ENCODE measurements at places on chromosomes 12 and 14. TPM values are rescaled to one million over a fixed set of nuclear protein-coding genes. Genes with fewer than 3 reads are reported as not detected.

GRCh38 chr12:123532019-123532418, 1.5 kb downstream of the RILPL1 start:
- DNase-seq = no peak

- DNase-seq = no peak
Measured at GRCh38 chr14:73754911-73755360, 40.8 kb upstream of the PNMA1 start.

Gene SCNN1A
- 0.26 TPM for polyA plus RNA-seq

Gene ATP2A2
- 139 TPM for polyA plus RNA-seq

Gene SMCO2
- polyA plus RNA-seq = 0.14 TPM

Gene RASSF8
- 22.0 TPM for polyA plus RNA-seq

GRCh38 chr14:98692832-98693231, 579.2 kb downstream of the BCL11B start:
- no peak for DNase-seq

DNA sequence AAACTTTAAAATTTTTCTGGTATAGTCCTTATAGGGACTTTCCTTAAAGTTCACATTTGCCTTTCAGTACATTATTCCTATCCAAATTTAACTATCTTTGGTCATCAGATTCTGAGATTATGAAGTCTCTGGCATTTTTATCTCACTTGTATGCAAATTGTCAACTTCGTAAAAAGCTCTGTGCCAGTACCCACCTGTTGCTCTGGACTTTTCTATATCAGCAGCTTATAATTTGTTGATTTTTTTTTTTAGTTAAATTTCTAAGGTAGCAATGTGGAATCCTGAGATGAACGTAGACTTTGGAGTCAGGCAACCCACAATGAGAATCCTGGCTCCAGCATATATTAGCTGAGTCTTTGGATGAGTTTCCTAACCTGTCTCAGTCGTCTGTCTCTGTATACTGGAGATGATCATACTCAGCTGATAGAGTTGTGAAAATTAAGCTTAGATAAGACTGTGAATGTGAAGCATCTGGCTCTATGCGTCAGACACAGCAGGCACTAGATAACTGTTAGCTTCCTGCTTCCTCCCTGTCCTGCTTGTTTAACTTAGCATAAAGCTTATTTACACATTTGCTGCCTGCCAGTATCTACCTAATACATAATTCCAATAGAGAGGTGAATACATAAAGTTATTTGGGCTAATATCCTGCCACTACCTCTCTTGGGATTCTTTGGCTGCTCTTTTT, 59.8 kb downstream of the MARK3 start:
- DNase-seq = no peak

- DNase-seq = no peak
Measured at GRCh38 chr14:86087377-86087776, 557.4 kb downstream of the FLRT2 start.

- DNase-seq = peak; percentile 100
Measured at GRCh38 chr12:108838194-108839017, 19.0 kb downstream of the SSH1 start.

GRCh38 chr12:46983959-46984841, 95.2 kb upstream of the PCED1B start:
- peak; percentile 29 for DNase-seq

- DNase-seq = no peak
Measured at GRCh38 chr14:94175011-94175745, 1.1 kb downstream of the PPP4R4 start.

DNA sequence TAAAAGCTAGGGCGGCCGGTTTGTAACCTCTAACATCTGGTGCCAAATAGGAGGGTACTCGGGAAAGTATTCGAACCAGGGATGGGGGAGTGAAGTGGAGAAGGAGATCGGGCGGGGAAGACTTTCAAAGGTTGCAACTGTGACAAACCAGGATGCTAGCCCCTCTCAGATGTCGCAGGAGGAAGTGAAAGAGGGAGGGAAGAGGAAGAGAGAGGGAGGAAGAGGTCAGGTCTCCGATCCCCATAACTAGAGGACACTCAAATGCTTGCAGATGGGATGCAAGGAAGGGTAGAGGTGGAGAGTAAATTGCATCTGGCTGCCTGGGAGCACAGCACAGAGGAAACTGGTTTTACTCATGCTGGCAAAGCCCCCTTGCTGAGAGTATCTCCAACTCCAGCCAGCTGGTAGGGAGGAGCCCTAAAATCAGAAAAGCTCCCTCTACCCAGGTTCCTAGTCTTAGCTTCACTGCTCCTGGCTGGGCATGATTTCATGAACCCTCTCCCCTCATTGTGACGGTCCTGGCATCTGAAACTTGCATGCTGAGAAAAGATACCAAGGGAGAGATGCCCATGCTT, 696.7 kb upstream of the TBX3 start:
- DNase-seq = no peak

GRCh38 chr12:6768437-6768914, 2.3 kb downstream of the PTMS start:
- no peak for DNase-seq

GRCh38 chr14:23447361-23448350, 12.2 kb upstream of the MYH7 start:
- no peak for DNase-seq

DNA sequence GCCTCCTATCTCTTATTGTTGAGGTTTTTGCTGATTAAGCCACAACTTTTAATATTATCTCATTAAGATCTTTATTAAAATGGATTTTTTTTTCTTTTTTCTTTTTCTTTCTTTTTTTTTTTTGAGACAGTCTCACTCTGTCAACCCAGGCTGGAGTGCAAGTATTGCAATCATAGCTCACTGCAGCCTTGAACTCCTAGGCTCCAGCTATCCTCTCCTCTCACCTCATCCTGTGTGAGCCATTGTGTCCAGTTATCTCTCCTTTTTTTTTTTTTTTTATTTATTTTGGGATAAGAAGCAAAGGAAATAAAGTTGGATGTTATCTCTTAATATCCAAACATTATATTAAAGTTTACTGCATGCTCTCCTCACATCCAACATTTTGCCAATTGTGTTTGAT, 12.7 kb downstream of the VEZT start:
- no peak for DNase-seq

Gene B4GALNT1
- 1.8 TPM for polyA plus RNA-seq

Gene SYNDIG1L
- polyA plus RNA-seq = not detected

DNA sequence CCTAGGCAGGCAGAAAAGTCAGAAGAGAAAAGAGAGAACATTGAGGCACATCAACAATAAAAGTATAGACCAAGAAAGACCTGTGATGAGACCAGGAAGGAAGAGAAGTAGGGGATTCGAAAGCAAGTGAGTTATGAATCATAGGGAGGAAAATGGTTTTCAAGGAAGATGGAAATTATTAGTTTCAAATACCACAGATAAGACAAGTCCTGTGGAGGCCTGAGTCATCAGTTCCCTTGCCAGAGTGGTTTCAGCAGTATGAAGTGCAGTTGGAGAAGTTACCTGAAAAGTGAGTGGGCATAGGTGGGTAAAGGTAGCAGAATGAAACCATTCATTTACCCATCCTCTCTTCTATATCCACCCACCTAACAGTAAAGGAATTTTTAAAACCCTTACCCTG, 25.2 kb upstream of the TSPAN8 start:
- DNase-seq = no peak

- no peak for DNase-seq
Measured at GRCh38 chr14:73889376-73889775, 2.7 kb downstream of the ZNF410 start.

DNA sequence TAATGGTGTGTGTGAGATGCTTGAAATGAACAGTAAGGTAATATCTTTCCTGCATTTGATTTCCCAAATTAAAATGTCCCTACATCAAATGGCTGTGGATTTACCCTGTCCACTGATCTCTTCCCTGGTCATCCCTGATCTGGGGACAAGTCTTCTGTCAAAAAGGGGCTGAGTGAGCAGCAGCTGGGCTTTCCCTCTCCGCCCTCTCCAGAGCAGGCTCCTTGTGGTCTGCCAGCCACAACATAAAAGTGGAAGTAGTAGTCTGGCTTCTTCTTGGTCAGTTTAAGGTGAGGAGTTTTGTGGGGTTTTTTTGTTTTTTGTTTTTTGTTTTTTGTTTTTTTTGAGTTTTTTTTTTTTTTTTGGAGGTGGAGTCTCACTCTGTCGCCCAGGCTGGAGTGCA, 25.2 kb upstream of the PLXNC1 start:
- no peak for DNase-seq

GRCh38 chr12:123444092-123445026, 7.9 kb upstream of the RILPL2 start:
- no peak for DNase-seq

DNA sequence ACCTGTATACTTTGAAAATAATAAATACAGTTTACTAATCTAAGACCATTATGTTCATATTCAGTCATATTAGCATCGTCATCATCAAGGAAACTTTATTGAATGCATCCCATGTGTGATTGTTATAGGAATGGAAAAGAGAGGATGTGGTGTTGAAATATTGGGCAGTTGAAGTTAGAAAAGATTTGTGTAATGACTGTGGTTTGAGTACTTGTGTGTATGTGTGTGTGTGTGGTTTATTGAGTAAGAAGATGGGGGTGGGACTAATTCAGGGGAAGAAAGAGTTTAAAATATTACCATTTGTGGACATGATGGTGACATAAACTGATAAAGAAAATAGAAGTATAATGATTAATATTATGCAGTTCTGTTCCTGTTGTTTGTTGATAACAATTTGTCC, 238.7 kb upstream of the SEL1L start:
- DNase-seq = no peak

GRCh38 chr12:6965714-6966113, 4.8 kb downstream of the PHB2 start:
- no peak for DNase-seq

Gene CEP290
- polyA plus RNA-seq = 8.1 TPM

DNA sequence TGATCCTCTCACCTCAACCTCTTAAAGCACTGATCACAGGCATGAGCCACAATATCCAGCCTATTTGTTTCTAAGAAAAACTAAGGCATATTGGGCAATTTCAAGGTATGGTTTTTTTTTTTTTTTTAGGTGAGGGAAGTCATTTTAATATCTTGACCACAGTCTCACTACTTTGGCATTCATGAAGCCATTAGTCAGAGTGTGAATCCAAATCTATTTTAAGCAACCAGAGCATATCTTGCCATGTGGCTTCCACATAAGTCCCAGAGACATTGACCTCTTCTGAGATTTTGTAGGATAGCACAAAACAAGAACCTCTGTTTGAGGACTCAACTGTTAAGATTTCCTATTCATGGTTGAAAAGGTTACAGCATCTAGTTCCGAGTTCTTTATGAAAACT, 130.3 kb upstream of the RBM19 start:
- no peak for DNase-seq

- no peak for DNase-seq
Measured at GRCh38 chr14:56358851-56359614, 220.6 kb upstream of the TMEM260 start.

GRCh38 chr14:101927859-101928258, 36.5 kb upstream of the DYNC1H1 start:
- peak; percentile 93 for DNase-seq

Gene FGD4
- 4.7 TPM for polyA plus RNA-seq

DNA sequence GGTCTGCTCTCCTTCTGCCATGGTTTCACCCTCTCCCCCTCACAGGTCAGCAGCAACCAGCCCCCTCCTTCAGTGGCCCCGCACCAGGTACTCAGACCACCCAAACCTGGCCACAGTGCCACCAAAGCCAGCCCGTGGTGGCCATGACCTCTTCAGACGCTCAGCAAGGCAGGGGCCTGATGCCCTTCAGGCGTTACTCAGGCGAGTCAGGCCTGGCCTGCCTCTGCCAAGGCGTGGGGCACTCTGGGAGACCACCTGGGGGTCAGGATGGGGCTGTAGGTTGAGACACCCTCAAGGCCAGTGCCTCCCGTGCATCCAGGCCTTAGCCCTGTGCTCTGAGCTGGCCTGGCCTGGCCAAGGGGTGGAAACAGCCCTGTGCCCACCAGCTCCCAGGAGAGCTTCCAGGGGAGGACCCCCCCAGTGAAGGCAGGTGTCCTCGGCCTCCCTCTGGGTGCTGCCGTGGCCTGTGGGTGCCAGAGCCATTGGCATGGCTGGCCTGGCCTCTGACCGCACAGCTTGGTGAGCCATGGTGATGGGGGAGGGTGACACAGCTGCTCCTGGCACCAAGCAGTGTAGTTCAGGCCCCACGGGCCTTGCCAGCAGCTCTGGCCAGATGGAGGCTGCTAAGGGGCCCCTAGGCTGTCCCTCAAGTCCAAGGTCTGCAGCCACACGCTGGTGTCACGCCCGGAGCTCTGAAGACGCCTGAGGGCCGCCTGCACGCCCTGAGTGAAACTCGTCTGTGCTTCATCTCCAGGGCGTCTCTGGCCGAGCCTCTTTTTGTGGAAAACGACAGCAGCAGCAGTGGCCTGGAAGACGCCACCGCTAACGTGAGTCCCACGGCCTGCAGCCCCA, 15.1 kb downstream of the XRCC3 start:
- no peak for DNase-seq

GRCh38 chr12:49188201-49188915, 522 bp downstream of the TUBA1A start:
- no peak for DNase-seq

DNA sequence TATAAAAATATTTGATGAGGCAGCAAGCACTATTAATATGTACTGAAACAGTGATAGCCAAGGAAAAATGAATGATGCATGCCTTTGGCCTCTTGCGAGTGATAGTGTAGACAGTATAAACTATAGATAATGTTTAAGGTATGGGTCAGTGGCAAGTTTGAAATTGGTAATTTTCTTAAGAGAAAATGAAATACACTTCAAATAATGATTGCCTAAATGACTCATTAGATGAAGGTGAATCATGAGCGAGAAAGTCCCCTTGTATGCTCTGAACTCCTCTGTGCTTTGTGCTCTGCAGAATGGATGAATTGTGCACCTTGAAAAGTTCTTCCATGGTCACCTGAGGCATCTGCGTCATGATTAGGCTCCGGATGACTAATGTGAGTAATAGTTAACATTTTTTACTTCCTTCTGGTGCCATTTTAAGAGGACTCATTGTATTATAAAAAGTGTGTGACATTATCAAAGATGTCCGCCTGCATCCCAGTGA, 84.9 kb upstream of the RTL1 start:
- DNase-seq = no peak

- no peak for DNase-seq
Measured at GRCh38 chr12:130687190-130687589, 28.9 kb downstream of the RIMBP2 start.

All from AG04450 (cell line).